Aorta (tissue), 5 donors: ENCODE measurements at places on chromosomes 12 and 14.

DNA sequence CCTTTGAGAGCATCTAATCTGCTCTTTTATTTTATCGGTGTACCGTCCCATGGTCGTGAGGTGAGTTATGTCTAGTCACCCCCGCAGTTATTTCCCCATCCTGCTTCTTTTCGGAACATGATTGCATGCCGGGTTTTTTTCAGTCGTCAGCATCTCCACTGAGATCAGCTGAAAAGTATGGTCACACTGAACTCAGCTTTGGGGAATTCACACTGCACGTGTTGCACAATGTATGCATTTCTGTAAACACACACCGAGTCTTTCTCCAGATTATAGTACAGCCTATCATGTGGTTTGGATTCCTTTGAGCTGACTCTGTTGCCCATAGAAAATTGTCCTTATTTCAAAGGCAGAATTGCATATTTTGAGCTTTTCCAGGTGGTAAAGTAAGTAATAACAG is 24.6 kb downstream of the PLXNC1 start:
- DNase-seq = no peak

- DNase-seq = no peak
Observed at GRCh38 chr12:30914986-30915591, 11.5 kb upstream of the TSPAN11 start.

DNA sequence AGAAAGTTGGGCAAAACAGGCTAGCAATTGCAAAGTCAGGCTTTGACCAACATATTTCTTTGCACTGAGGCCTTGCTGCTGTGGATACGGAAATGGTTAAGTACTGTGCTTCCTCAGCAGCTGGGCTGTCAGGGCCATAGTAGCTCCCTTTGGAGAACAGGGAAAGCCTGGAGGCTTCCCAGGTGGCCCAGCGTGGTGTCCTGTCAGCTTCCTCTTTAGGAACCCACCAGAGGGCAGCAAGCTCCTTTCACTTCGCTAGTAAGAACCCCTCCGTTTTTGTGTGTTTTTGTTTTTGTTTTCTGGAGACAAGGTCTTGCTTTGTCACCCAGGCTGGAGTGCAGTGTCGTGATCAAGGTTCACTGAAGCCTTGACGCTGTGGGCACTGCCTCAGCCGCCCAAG is 1.7 kb upstream of the CFAP251 start:
- no peak for DNase-seq

- no peak for DNase-seq
Observed at GRCh38 chr12:21607701-21608100, 3.1 kb upstream of the GYS2 start.

DNA sequence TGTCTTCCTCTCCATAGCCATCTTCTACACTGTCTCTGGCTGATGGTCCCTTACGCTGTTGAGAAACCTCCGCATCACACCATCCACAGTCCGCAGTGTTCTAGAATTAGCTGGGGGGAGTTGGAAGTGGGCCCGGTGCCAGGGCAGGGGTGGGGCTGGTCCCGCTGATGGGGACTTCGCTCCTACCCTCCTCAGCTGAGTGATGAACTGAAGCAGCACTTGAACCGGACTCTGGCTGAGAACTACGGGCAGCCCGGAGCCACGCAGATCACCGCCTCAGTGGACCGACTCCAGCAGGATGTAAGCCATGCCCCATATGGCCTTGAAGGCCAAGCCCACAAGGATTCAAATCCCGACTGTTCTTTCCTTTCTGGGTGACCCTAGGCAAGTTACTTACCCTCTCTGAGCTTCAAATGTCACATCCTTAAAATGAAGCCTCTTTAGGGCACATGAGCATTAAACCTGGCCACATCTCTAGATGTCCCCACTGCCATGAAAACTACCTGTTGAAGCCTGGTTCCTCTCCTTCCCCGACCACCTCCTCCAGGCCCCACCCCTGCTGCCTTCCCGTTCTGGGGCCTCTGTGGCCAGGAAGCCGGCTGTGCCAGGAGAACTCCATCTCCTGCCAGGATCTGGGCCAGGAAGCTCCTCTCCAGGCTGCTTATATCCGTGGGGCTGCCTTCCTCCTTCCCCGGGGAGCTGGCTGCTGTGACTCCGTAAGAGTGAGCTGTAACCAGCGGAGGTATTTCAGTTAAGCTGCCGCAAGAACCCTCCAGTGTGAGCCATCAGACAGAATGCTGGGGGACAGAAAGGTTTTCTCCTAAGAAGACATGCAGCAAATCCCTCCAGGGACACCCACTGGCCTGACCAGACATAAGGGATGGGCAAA is 53.1 kb downstream of the TSPAN11 start:
- no peak for DNase-seq

DNA sequence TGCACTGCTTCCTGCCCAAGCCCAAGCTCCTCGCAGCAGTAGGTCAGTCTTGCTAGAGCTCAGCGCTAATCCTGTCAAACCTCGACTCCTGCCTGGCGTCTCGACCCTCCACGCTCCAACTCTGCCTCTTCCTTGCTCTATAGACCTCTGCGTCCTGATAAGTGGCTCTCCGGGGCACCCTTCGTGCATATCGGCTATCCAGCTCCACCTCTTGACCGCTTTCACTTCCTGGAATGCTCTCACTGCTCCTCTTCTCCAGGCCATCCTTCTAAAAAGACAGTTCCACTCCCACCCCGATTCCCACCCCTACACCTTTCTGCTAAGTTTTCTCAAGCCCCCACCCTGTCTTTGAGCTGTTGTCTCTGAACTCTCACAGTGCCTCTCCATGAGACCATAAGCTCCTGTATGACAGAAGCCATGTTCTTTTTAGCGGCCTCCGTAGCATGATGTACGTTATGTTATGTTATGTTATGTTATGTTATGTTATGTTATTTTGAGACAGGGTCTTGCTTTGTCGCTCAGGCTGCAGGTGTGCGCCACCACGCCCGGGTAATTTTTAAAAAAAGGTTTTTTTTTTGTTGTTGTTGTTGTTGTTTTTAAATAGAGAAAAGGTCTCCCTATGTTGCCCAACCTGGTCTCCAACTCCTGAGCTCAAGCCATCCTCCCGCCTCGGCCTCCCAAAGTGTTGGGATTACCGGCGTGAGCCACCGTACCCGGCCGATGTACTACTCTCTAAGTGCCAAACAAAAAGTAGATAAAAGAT is 601 bp downstream of the COX14 start:
- no peak for DNase-seq

- DNase-seq = no peak
Observed at GRCh38 chr14:68475802-68476201, 317.1 kb downstream of the ZFP36L1 start.

DNA sequence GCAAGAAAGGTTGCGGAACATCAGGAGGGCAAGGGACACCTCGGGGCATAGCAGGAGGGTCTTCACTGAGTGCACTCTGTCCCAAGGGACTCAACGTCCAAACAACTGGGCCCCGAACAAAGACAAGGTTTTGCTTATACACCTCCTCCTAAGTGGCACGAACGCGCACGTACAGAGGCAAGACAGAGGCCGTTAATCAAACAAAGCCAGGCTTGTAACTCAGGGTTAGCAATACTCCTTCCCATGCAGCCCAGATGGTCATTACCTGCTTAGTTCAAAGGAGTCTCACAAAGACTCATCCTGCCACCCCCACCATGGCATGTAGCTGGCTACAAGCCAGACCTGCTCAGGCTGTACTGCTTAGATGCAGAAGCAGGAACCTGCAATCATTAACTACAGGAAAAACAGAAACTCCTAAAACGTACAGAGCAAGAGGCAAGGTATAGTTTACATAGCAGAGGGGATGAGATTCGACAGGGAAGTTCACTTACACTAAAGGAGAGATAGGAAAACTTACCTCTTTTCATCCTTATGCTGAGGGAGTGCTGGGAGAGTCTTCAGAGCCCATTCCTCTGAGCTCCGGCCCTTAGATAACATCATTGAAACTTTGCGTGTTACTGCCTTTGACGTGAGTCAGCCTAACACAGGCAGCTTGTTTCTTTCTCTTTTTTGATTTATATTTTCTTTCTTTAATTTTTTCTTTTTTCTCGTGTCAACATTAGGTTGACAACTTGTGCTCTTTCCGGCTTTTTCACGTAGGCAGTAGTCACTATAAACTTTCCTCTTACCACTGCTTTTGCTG is 1319.1 kb downstream of the TMEM121 start:
- DNase-seq = no peak

- DNase-seq = no peak
Observed at GRCh38 chr12:105228966-105229365, 7.0 kb downstream of the APPL2 start.

- DNase-seq = no peak
Observed at GRCh38 chr14:72525087-72525915, 368.6 kb downstream of the DPF3 start.

DNA sequence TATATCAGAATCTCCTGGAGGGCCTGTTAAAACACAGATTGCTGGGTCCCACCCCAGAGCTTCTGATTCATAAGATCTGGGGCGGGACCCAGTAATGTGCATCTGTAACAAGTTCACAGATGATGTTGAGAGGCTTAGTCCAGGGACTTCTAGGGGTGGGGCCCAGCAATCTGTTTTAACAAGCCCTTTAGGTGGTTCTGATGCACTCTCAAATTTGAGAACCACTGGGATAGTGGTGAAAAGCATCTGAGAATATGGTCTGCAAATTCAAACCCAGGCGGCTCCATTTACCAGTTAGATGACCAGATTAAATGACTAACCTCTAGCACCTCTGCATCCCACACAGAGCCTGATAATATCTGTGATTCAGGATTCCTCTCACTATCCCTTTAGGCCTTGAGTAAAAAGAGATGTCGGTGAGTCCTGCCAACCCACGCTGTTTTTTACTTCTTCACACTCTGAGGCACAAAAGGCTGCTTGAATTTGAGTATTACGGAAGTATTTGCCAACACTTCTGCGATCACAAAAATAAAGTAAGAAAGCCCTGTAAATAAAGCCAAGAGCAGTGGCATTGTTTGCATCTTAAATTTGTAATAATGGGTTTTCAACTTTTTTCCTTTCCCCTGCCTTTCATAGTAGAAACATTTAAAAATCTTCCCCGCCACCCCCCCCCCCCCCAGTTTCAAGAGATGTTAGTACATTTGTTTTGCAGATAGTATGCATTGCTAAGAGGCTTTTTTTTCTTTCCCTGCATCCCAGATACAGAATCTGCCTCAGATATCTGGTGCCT is 1.8 kb upstream of the FRS2 start:
- no peak for DNase-seq
